Osteocyte (in vitro differentiated cells): ENCODE measurements at places on chromosomes 2 and 18. TPM values are rescaled to one million over a fixed set of nuclear protein-coding genes. Genes with fewer than 3 reads are reported as not detected.

DNA sequence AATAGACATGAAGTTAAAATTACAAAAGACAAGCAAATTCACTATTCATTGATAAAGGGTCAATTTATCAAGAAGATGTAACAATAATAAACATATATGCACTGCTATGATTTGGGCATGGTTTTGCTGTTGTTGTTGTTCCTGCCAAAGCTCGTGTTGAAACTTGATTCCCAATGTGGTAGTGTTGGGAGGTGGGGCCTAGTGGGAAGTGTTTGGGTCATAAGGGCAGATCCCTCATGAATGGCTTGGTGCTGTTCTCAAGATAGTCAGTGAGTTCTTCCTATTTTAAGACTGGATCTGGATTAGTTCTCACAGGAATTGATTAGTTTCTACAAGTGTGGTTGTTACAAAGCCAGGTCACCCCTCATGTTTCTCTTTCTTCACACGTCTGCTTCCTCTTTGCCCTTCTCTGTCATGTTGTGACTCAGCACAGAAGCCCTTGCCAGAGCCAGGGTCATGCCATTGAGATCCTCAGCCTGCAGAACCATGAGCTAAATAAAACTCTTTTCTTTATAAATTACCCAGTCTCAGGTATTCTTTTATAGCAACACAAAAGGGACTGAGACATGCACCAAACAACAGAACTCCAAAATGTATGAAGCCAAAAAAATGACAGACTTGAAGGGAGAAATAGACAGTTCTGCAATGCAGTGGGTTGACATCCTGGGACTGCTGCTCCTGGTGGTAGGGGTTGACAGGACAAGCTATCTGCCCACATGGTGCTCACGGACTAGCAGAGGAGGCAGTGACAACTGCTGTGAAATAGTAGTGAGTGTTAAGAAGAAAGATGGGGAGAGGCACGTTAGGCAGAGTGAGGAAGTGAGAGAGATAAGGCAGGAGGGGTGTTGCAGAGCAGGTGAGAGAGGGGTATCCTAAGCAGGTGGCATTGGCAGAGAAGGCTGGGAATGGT lies 18.6 kb upstream of the SKA1 start:
- peaks cover 35% of the 10 kb centered on the region for H3K27me3 ChIP-seq
- no peak for DNase-seq
- H3K4me3 ChIP-seq, result no peak overlapping the region

GRCh38 chr2:237639052-237639835 lies 11.9 kb downstream of the LRRFIP1 start:
- DNase-seq, result no peak
- H3K27me3 ChIP-seq, result no peaks in the 10 kb centered on the region
- no peak overlapping the region for H3K27ac ChIP-seq
- peaks cover 16% of the 10 kb centered on the region for H3K4me1 ChIP-seq
- peaks cover 16% of the 10 kb centered on the region for H3K36me3 ChIP-seq

- DNase-seq, result no peak
- H3K36me3 ChIP-seq, result no peaks in the 10 kb centered on the region
- peaks cover 17% of the 10 kb centered on the region for H3K4me1 ChIP-seq
Measured at GRCh38 chr2:96756788-96757476, 3.8 kb upstream of the CNNM4 start.

DNA sequence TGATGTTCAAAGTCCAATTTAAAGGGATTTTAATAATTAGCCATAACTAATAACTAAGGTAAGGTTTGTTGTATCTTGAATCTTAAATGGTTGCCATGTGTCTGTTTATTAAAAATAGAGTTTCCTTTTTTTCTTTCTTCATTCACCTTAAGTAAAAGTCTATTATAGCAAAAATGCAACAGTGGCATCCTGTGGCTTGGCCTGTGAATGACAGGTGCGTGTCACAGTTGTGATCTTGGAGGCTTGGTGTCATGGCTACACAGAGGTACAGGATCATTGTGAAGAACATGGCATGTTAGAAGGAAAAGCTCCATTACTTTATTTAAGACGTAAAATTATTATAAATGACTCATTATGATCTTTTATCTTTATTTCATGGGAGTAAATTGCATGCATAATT lies 246.1 kb downstream of the BCL2 start:
- peaks cover 11% of the 10 kb centered on the region for H3K4me1 ChIP-seq
- no peak overlapping the region for H3K27ac ChIP-seq
- no peak overlapping the region for H3K4me3 ChIP-seq
- no peaks in the 10 kb centered on the region for H3K36me3 ChIP-seq
- peaks cover 32% of the 10 kb centered on the region for H3K27me3 ChIP-seq

DNA sequence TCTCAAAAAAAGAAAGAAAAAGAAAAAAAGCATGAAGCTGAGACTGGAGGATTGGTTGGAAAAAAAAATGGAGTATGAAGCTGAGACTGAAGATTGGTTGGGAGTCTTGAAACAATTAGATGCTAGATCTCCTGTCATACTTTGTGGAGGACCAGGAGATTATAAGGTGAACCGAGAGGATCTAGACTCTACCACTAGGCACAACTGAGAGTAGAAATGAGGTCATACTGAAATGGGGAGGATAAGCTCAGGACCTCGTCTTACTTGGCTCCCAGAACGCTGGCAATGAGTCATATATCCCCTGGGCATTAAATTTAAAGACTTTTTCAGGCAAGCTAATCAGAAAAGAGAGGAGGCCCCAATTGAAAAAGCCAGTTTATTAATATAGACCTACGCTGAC lies 3.3 kb upstream of the ORC2 start:
- no peak overlapping the region for H3K4me3 ChIP-seq
- H3K4me1 ChIP-seq, result peaks cover 34% of the 10 kb centered on the region

GRCh38 chr2:225487878-225488416 lies 88.4 kb downstream of the NYAP2 start:
- H3K27ac ChIP-seq, result no peak overlapping the region
- no peaks in the 10 kb centered on the region for H3K27me3 ChIP-seq
- H3K4me1 ChIP-seq, result no peaks in the 10 kb centered on the region
- no peak for DNase-seq
- H3K36me3 ChIP-seq, result no peaks in the 10 kb centered on the region

DNA sequence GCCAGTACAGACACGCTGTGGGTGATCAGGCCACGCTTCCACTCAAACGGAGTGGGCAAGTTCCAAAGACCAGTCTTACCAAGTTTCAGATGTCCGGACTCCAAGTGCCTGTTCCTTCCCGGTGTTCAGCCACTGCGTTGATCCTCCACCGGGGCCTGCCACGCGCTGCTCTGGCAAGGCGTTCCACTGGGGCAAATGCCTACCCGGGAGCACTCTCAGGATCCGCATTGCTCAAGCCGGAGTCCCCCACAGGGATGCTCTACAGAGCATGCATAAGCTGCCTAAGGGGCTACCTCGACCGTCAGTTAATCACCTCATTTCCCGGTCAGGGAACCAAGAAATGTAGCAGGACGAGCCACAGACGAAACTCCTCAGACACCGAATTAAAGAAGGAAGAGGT lies 37.0 kb upstream of the CLASP1 start:
- peaks cover 6% of the 10 kb centered on the region for H3K27me3 ChIP-seq
- no peak overlapping the region for H3K27ac ChIP-seq
- no peak for DNase-seq
- H3K4me3 ChIP-seq, result no peak overlapping the region
- no peaks in the 10 kb centered on the region for H3K36me3 ChIP-seq

GRCh38 chr2:224711859-224712665 lies 4.1 kb downstream of the CCDC195 start:
- H3K4me3 ChIP-seq, result no peak overlapping the region
- DNase-seq, result no peak
- peaks cover 15% of the 10 kb centered on the region for H3K27me3 ChIP-seq
- no peak overlapping the region for H3K27ac ChIP-seq

GRCh38 chr2:203688798-203689197 lies 17.6 kb upstream of the CD28 start:
- no peaks in the 10 kb centered on the region for H3K36me3 ChIP-seq
- H3K4me3 ChIP-seq, result no peak overlapping the region
- H3K4me1 ChIP-seq, result peaks cover 69% of the 10 kb centered on the region

DNA sequence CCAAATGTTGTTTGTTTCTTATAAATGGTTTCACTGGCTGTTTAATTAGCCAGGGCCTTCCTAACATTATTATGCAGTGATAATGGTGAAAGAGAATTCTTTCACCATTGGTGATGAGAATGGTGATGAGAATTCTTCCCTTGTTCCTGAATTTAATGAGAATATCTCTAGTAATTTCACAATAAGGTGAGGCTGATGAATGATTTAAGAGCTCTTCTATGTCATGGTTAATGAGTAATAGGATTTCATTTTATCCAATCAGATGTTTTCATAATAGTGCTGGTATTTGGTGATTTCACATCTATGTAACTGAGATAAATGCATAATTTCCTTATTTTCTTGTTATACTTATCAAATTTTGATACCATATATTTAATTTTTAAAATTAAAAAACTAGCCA lies 535.7 kb upstream of the ZEB2 start:
- H3K4me3 ChIP-seq, result no peak overlapping the region
- H3K27ac ChIP-seq, result no peak overlapping the region
- no peaks in the 10 kb centered on the region for H3K27me3 ChIP-seq
- H3K4me1 ChIP-seq, result no peaks in the 10 kb centered on the region
- no peak for DNase-seq

DNA sequence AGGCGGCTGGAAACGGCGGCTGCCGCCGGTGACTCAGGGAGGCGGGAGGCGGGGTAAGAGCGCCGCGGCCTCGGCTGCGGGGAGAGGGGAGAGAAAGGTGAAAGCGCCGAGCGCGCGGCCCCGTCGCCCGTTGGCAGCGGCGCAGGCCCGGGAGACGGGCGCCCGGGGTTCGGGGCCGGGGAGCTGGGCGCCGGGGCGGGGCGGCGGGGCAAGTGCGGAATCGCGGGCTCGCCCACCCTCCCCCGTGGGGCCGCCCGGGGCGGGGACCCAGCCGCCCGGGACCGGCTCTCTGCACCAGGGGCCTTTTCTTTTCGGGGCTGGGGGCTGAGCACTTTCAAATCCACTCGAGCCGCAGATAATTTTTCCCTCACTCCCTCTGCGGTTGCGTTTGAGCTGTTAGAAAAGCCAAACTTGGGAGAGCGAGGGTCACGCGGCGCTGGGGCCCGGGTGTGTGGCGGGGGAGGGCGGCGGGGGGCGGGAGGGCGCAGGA lies 266 bp downstream of the KDM3A start:
- peak overlapping the region; percentile 86 for H3K4me3 ChIP-seq
- H3K27ac ChIP-seq, result peak overlapping the region; percentile 100

DNA sequence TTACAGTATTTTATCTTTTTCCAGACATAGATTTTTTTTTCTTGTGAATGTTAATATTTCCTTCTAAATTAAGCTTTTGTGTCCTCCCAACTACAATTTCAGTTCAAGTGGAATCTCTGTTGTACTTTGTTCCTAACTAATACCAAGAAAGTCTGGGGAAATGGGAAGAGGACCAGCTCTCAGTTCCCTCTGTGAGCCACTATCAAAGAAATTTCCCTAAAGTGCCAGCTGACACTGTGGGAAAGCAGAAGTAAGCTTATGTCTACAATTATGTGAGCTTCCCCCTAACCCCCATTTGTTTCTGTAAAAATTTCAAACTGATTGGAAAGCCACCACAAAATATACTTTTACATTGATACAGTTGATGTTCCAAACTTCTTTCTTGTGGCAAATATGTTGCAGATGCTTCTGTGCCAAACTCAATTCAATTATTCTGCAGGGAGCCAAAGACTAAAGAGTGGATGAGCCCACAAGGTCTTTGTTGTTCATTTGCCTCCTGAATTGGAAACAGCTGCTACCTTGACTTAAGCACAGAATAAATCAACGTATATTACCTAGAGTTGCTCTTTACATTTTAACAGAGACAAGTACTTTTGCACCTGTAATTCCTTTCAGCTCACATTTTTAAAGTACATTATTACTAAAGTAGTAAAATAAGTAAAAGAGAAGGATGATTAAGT lies 306.6 kb downstream of the PTH2R start:
- H3K4me1 ChIP-seq, result no peaks in the 10 kb centered on the region
- H3K36me3 ChIP-seq, result no peaks in the 10 kb centered on the region
- no peaks in the 10 kb centered on the region for H3K27me3 ChIP-seq
- no peak overlapping the region for H3K27ac ChIP-seq
- DNase-seq, result no peak

GRCh38 chr2:128788636-128789220 lies 470.1 kb upstream of the HS6ST1 start:
- no peak overlapping the region for H3K4me3 ChIP-seq
- no peaks in the 10 kb centered on the region for H3K36me3 ChIP-seq
- no peaks in the 10 kb centered on the region for H3K4me1 ChIP-seq
- H3K27ac ChIP-seq, result no peak overlapping the region
- DNase-seq, result peak; percentile 62

DNA sequence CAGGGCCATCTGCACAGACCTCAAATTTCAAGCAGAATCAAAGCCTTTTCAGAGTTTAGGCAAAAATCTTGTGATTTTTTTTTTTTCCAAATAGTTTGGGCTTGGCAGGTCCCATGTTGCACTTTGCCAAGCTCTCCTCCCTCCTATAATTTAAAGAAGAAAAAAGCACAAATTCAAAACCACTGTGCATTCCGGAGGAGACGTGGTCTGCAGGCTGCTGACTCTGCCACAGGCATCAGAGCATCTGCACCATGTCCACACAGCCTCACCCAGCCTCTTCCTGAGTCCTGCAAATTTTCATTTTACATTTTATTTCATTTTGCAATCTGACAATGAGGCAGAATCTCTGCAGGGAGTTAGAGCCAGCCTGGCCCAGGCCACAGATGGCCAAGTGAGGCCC lies 15.7 kb upstream of the GPC1 start:
- no peak overlapping the region for H3K4me3 ChIP-seq
- H3K27me3 ChIP-seq, result no peaks in the 10 kb centered on the region
- DNase-seq, result no peak
- H3K27ac ChIP-seq, result no peak overlapping the region

DNA sequence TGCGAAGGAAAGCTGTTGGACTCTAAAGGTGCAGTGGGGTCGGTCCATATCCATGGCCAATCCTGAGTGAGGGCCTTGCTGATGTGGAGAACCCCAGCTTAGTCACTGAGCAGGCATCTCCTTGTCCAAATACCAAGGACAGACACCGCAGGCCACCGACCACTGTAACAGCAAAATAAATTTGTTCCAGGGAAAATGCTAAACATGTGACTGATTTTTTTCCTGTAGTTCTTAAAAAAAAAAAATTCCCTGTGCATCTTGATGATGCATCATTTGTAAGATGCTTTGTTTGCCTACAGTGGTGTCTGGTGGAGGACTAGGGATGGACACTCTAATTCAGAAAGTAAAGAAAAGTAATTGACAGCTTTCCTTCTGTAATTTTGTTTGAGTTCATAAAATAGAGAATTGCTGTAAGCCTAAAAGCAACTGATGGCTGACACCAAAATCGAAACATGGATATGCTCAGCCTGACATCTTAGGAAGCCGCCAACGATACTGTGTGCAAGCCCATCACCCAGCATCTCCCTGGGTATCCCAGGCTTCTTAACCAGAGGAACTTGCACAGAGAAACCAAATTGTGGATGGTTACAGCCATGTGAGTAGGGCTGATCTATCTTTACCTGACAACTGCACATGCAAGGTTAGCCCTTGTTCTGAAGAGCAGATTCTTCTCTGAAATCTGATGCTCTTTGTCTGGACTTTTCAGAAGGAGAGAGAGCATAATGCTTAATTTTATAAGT lies 188.6 kb downstream of the ARL4C start:
- no peak overlapping the region for H3K4me3 ChIP-seq
- DNase-seq, result no peak
- H3K27me3 ChIP-seq, result no peaks in the 10 kb centered on the region
- peak overlapping the region; percentile 76 for H3K27ac ChIP-seq
- peaks cover 41% of the 10 kb centered on the region for H3K4me1 ChIP-seq

GRCh38 chr18:78549971-78550370 lies 429.6 kb upstream of the SALL3 start:
- H3K36me3 ChIP-seq, result no peaks in the 10 kb centered on the region
- H3K27me3 ChIP-seq, result no peaks in the 10 kb centered on the region
- H3K4me3 ChIP-seq, result no peak overlapping the region

Gene ID2
- total RNA-seq, result 9.3 and 11.9 TPM in 2 replicates

Gene NRP2
- 52.4 and 58.4 TPM in 2 replicates for total RNA-seq

Gene ARHGAP25
- total RNA-seq, result 0.42 and 0.43 TPM in 2 replicates

Gene KLHL14
- not detected in 2 replicates for total RNA-seq

Gene LBX2
- total RNA-seq, result 1.0 and 1.1 TPM in 2 replicates
